ENCODE measurements at places on chromosomes 4 and X.

GRCh38 chr4:40003986-40004385 is 26.3 kb upstream of the PDS5A start:
- DNase-seq: peak; percentile 7

DNA sequence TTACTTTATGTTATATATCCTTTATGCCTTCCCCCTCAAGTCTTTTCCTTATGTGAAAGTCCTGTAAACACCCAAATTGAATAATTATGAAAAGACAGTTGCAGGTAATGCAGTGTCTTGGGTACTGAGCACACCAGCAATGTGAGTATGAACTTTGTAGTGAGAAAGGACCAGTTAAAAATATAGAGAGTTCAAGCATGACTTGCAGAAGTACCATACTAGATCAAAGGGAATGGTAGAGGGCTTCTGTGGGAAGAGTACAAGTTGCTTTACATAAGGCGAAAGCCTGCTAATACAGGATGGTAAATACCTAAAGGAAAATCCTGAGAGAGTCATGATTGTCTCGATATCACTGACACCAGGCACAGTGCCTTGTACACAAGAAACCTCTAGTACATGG is 25.7 kb downstream of the KIAA0232 start:
- DNase-seq: no peak

DNA sequence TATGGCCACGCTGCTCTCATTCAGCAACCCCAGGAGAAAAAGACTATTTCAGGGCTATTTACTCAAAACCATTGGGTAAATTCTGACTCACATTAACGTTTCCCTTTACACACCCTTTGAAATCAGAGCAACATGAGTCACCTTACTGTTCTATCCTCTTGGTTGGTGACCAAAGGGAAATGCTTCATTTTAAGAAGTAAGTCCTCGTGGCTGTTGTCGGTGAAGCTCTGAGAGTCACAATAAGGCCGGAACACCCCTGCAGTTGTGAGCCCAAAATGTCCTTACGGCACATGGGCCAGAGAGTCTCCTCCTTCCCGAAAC is 56.3 kb upstream of the SPRY1 start:
- no peak for DNase-seq

GRCh38 chr4:183610613-183611012 is 48.4 kb downstream of the RWDD4 start:
- DNase-seq: no peak

DNA sequence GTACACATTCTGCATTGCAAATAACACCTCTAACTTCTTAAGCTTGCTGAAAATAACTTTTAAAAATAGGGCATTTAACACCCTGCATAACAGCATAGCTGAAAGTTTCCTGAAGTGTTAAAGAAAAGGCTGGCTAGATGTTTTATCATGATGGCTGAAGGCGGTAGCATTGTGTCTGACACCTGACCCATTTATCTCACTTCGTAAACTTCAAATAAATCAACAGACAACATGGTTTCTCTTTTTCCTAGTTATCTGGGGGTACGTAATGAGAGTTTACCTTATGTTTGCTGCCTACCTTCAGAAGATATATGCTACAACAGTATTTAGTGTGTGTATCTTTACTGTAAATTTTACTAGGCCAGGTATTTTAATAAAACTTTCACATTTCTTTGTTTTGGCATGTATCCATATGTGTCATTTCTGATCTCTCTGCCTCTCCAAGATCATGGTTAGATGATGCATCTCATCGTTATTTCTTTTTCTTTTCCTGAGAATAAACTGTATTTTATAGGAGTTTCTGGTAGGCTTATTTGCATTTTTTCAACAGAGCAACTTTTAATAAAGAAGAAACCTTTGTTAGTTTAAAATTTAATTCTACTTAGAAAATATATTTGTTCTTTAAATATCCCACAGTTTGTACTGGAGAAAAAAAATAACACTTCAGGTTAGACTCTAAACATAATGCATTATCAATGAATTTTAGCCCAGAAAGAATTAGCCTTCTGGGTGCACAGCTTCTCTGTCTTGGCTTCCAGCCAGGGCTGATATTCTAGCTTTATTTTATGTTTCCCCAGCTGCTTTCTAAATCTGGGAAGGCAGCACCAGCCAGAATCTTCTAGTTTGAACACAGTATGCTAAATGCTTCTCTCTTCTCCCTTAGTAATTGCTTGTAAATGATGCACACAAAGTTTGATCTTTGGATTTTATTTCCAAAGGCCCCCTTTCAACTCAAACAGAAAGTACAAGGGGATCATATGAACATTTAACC is 2.9 kb downstream of the NDST4 start:
- DNase-seq: peak; percentile 92

GRCh38 chrX:10310511-10310910 is 153.7 kb downstream of the CLCN4 start:
- DNase-seq: no peak

DNA sequence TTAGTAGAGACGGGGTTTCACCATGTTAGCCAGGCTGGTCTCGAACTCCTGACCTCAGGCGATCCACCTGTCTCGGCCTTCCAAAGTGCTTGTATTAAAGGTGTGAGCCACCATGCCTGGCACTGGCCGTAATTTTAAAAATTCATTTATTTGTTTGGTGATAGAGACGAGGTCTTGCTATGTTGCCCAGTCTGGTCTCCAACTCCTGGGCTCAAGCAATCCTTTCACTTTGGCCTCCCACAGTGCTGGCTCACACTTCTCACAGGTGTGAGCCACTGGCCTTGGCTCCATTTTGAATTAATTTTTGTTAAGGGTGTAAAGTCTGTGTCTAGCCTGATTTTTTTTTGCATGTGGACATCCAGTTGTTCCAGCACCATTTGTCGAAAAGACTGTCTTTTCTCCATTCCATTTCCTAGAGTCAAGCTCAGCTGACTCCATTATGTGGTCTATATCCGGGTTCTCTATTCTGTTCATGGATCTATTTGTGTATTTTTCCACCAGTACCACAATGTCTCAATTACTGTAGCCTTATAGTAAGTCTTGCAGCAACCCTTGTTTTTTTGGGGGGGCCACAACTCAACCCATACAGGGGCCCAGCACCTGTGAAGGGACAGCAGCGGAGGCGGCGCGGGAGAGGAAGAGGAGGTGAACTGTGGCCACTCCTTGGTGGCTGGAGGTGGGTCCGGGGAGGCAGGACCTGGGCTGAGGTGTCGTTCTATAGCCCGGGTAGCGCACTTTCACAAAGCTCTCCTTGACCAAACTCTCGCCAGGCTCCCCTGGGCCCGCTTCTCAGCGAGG is 1.5 kb upstream of the NSD2 start:
- DNase-seq: no peak

- no peak for DNase-seq
Measured at GRCh38 chr4:113270520-113271319, 221.3 kb downstream of the ANK2 start.

DNA sequence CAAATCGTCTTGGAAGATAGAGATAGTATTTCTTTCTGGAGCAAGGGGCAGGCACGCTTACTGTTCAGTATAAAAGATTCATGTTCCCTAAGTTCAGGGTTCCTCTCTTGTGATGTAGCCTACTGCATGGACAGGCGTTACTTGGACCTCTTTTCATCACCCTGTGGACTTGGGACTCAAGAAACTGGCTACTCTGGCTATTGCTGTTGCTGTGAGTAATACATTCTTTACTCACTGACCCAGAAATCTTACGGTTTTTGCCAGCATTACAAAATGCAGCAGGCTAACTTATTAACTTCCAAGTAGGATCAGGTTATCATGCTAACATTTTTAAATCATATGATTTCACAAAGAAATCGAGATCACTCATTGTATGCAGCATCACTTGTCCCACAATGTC is 12.8 kb upstream of the GUCY1B1 start:
- DNase-seq: no peak

GRCh38 chr4:162700815-162701361 is 465.8 kb downstream of the NAF1 start:
- DNase-seq: no peak

- DNase-seq: no peak
Measured at GRCh38 chr4:56628592-56628991, 52.5 kb downstream of the HOPX start.

- DNase-seq: no peak
Measured at GRCh38 chrX:69028761-69029120, 136.5 kb downstream of the PJA1 start.

GRCh38 chr4:184906480-184907097 is 80.8 kb upstream of the ACSL1 start:
- no peak for DNase-seq

DNA sequence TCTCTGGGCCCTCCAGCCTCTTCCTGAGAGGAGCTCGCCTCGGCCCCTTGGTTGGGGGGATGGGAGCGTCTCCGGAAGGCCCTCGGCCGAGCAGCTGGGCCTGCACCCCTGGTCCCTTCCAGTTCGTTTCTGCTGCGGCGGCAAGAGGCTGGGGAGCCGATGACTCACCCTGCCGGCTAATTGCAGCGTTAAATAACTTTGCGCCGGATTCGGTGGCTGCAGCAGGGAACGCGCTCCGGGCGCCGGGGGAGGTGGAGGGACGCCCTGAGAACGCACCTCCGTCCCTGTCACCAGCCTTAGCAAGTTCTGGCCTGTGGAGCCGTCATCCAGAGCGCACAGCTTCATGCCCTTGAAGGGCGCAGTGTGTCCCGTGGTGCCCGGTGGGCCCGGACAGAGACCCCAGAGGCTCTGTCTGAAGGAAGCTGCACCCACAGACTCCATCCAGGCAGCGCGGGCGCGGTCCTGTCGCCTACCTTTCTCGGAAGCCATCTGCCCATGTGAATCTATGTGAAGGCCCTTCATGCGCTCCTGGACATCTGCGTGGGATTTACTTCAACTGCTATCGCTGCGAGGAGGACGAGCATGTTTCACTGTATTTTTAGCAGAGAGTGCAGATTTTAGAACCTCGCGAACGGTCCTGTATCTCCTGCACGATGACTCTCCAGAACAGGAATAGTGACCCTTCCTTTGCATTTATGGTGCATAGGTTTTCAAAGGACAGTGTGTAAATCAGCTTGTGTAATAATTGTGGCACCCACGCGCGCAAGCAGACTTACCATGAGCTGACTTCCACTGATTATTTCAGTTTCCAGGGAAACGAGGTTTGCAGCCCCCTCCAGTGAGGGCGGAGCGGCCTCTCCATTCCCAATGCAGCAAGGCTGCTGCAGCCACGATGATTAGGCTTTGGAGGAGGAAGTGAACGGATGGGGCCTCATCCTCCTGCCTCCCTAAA is 1.7 kb upstream of the TMEM271 start:
- DNase-seq: peak; percentile 8

- DNase-seq: peak; percentile 17
Measured at GRCh38 chr4:55947254-55947882, 1.4 kb upstream of the CEP135 start.

DNA sequence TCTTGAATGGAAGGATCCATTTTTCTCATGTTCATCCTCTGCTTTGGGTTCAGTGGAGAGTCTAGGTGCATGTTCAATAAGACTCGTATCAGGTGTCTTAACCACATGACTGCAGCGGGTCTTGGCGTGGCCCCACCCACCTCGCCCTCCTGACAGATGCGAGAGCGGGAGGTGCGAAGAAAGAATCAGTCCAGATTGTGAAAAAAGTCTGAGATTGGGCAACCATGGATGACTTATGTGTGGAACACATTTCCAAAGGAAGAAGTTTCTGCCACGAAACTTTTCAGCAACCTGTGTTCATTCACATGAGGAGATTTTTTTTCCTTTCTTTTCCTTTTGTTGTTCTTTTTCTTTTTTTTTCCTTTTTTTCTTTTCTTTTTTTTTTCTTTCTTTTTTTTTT is 66.8 kb downstream of the NSD2 start:
- DNase-seq: no peak

DNA sequence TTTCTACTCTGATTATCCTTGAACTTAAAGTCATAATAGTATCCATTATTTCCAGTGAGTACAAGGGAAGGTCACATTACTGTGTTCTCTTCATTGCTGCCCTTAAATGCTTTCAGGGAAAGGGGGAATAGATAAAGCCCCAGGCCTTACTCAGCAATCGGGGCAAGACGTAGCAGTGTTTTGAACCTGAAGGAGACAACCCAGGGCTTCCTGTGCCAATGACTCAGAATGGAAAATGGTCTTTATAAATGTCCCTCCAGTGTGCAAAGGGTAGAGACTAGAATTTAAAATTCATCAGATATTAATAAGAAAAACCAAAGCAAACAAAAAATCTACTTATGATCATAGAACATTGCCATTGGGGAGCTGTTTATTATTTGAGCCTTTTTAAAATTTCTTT is 23.7 kb downstream of the TLR8 start:
- no peak for DNase-seq

DNA sequence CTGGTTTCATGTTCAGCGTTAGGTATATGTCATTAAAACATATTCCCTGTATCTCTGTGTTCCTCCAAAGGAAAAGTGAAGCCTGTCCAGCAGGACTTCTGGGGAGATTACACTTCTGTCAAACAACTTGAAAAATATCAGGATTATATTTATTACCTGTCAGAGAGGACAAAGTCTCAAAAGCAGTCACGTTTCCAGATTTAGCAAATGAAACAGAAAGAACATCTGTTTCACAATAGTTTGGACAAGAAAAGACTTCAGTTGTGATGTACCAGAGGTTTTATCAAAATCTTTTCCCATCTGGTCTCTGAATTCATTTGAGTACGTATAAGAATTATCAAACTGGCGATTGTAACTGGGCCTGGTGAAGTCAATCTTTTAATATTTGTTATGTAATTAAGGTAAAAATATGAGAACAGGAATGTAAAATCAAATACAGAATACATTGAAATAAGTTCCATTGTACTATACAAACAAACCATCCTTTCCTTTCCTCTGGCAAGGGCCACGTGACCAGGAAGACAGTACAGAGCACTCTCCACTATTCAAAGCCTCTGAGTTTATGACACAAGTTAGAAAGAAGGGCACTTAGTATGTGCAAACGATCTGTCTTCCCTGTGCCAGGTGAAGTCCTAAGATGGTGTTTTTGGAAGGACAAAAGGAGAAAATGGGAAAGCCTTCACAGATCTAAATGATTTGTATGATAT is 3.2 kb downstream of the CASP3 start:
- no peak for DNase-seq

DNA sequence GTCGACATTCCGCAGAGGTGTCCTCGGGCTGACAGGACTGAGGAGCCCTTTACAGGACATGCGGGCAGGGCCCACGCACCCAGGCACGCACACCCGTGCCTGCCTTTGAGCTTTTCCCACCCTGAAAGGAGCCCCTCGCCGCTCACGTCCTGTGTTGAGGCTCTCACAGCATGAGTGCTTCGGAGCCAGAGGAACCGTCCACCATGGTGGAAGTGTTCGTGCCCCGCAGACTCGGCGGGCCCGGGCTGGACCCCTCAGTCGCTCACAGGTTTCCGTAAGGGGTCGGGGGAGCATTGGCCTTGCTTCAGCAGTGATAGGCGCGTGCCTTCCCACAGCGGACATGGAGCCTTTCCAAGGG is 36.9 kb downstream of the PIGG start:
- DNase-seq: no peak

DNA sequence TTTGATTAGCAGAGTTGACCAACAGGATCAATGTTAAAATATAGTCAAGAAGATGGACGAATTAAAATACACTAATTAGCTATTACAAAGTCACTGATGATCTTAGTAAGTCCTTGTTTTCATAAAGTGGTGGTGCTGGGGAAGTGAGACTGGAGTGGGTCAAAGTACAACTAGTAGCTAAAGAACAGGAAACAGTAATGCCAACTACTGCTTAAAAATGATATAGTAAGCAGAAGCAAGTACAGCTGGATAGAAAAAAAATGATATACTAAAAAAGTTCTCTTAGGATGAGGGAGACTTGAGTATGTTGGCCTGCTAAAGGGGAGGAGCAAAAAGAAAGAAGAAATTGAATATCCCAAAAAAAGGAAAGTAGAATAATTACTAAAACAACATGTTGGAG is 580.8 kb upstream of the FTHL17 start:
- DNase-seq: no peak

- no peak for DNase-seq
Measured at GRCh38 chr4:8099981-8100464, 58.6 kb downstream of the ABLIM2 start.

Data from tongue (tissue), 3 donors.